ENCODE measurements at places on chromosomes 7 and 10. TPM values are rescaled to one million over a fixed set of nuclear protein-coding genes. Genes with fewer than 3 reads are reported as not detected.
A peak's percentile ranks its signal among the peaks of the same experiment; 100 is the strongest.

DNA sequence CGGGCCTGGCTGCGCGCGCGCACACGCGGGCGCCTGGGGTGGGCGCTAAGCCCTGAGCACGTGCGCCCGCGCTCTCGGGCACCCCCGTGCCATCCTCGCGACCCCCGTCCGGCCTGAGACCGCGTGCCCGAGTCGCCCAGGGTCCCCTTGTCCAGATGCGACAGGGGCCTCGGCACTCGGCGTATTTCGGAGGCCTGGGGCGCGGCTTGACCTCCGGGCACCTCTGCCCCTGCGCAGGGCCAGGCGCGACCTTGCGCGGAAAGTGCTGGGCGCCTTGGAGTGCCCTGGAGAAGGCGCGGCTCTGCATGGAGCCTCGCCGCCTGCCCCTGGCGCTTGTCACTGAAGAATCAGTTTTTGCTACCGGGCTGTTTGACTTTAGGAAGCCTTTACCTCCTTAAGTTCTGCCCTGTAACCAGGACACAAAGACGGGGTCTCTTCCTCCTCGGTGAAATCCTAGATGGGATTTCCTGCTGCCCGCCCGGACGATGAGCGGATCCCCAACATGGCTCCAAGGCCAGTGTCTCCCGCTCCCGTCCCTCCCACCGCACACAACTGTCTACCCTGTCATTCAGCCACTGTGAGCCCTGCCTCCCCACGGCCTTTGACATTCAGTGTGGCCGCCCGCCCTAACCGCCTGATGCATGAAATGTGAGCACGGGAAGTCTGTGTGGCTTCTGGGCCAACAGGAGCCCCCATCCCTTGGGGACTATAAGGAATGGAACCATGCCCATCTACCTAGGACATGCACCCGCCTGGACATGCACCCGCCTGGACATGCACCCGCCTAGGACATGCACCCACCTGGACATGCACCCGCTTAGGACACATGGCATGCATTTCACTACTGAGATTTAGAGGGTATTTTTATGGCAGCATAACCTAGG is 1.1 kb upstream of the STK32C start:
- peak; percentile 59 for DNase-seq
- no peaks in the 10 kb centered on the region for H3K36me3 ChIP-seq
- H3K27me3 ChIP-seq: no peaks in the 10 kb centered on the region
- H3K4me3 ChIP-seq: peak overlapping the region; percentile 88

DNA sequence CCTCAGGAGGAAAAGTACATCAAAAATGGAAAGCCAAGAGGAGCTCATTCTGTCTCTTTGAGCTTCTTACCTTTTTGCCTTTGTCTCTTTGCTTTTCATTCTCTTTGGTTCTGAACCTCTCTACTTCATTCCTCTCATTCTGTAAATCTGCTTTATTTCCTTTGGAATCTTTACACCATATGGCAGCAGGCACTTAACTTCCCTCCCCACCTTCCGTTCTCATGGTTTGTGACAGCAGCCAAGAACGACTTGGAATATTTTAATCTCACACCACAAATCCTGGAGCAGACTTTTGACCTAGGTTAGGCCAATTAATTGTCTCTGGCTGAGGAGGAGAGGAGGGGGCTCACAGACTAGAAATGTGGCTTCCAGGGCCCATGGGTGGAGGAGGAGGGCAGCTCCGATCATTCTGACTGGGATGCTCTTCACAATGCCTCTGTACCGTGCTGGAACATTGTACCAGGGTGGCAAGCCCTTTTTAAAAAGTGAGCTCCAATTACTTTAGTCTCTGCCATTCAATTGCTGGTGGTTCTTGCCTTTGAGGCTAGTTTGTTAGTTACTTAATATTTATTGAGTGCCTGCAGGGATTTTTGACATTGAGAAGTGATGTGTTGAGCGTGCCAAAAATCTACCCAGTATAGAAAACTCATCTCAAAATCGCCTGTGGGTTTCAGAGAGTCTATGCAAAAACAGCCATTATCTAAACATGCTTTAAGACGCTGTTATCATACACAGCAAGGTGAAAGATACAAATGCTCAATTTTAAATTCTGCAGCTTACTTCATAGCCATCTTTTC is 386.6 kb downstream of the DPP6 start:
- DNase-seq: no peak
- H3K36me3 ChIP-seq: no peaks in the 10 kb centered on the region
- no peaks in the 10 kb centered on the region for H3K4me1 ChIP-seq
- no peak overlapping the region for H3K4me3 ChIP-seq
- H3K27me3 ChIP-seq: no peaks in the 10 kb centered on the region
- no peak overlapping the region for H3K27ac ChIP-seq

The HMX3 gene
- total RNA-seq: not detected

DNA sequence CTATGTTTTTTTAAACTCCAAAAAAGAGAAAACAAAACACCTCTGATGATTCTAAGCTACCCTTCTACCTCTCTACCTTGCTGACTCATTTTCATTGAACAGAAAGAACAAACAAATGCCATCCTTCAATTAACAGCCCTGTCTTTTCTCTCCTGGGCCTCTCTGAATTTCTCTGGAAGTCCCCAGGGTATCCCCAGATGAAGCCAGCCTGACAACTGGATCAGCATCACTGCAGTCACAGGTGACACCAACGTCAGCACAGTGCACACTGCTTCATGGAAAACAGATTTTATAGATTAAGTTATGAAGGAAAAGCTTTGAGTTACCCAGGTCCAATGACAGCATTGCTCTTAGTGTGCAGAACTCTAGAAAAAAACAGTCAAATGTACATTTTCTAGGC is 5.7 kb downstream of the HUS1 start:
- peaks cover 34% of the 10 kb centered on the region for H3K4me1 ChIP-seq
- no peak overlapping the region for H3K4me3 ChIP-seq
- peaks cover 89% of the 10 kb centered on the region for H3K36me3 ChIP-seq
- no peak overlapping the region for H3K27ac ChIP-seq
- DNase-seq: no peak

The ZNF3 gene
- total RNA-seq: 23.0 TPM

- no peak overlapping the region for H3K4me3 ChIP-seq
- H3K4me1 ChIP-seq: no peaks in the 10 kb centered on the region
- no peak overlapping the region for H3K27ac ChIP-seq
- no peak for DNase-seq
- no peaks in the 10 kb centered on the region for H3K36me3 ChIP-seq
- H3K27me3 ChIP-seq: no peaks in the 10 kb centered on the region
Measured at GRCh38 chr10:53702489-53702888, 929.9 kb upstream of the MBL2 start.

The PVRIG gene
- not detected for total RNA-seq

DNA sequence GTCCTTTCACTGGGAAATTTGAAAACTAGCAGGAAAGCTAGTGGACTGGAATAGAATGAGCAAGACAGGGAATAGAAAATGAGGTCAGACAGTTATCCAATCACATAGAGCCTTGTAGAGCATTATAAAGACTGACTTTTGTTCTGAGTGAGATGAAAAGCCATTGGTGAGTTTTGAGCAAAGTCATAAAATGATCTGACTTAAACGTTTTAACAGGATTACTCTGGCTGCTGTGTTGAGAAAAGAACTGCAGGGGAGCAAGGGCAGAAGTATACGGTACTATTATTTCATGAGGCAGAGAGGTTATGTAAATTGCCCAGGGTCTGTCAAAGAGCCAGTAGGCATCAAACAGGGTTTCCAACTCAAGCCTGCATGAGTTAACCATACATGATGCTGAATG is 393.4 kb downstream of the TFEC start:
- H3K4me1 ChIP-seq: peaks cover 5% of the 10 kb centered on the region
- no peak overlapping the region for H3K4me3 ChIP-seq
- H3K36me3 ChIP-seq: no peaks in the 10 kb centered on the region
- DNase-seq: no peak
- no peak overlapping the region for H3K27ac ChIP-seq

GRCh38 chr10:97731346-97732051 is 5.4 kb upstream of the ZFYVE27 start:
- no peak for DNase-seq
- no peaks in the 10 kb centered on the region for H3K4me1 ChIP-seq
- no peak overlapping the region for H3K27ac ChIP-seq
- H3K27me3 ChIP-seq: no peaks in the 10 kb centered on the region

The PRTFDC1 gene
- 3.8 TPM for total RNA-seq

DNA sequence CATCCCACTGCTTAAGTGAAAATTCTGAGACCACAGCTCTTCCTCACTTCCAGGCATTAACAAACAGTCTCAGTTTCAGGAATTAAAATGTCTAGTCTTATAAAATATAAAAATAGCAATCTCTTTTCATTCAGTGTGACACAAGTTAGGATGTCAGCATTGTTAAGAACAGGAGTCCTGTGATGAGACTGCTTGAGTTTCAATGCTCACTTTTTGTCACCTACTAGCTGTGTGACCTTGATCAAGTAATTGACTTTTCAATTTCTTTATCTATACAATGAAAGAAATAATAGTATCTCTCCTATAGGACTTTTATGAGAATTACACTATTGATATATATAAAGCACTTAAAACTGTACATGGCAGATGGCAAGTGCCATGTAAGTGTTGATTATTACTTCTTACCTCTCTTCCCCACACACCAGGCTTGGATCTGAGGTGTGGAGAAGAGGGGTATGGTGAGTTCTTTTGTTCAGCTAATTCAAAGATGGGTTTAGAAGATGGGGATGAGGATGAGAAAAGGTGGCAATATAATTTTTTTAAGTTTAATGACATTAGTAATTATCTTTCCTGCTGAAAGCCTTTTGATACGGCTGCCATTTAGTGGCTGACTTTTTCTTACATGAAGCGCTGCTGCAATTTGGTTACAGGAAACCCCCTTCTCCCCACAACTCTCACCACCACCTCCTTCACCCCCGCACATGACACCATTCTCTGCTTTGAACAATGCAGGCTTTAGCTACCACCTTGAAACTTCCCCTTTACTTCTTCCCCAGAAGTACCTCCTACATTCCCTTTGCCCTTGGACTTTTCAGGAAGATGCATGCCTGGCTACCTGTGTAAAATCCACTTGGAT is 20.8 kb upstream of the HYAL4 start:
- no peaks in the 10 kb centered on the region for H3K27me3 ChIP-seq
- H3K36me3 ChIP-seq: no peaks in the 10 kb centered on the region
- H3K27ac ChIP-seq: no peak overlapping the region
- no peak for DNase-seq
- no peaks in the 10 kb centered on the region for H3K4me1 ChIP-seq

The CHAT gene
- not detected for total RNA-seq

GRCh38 chr7:7889791-7890568 is 78.6 kb upstream of the GLCCI1 start:
- no peak for DNase-seq
- no peaks in the 10 kb centered on the region for H3K36me3 ChIP-seq
- no peaks in the 10 kb centered on the region for H3K27me3 ChIP-seq

The CPED1 gene
- 38.6 TPM for total RNA-seq

- H3K4me3 ChIP-seq: no peak overlapping the region
- peaks cover 1% of the 10 kb centered on the region for H3K36me3 ChIP-seq
- DNase-seq: peak; percentile 77
- peaks cover 99% of the 10 kb centered on the region for H3K4me1 ChIP-seq
- peak overlapping the region; percentile 64 for H3K27ac ChIP-seq
Measured at GRCh38 chr10:124674768-124675222, 69.4 kb downstream of the FAM53B start.

DNA sequence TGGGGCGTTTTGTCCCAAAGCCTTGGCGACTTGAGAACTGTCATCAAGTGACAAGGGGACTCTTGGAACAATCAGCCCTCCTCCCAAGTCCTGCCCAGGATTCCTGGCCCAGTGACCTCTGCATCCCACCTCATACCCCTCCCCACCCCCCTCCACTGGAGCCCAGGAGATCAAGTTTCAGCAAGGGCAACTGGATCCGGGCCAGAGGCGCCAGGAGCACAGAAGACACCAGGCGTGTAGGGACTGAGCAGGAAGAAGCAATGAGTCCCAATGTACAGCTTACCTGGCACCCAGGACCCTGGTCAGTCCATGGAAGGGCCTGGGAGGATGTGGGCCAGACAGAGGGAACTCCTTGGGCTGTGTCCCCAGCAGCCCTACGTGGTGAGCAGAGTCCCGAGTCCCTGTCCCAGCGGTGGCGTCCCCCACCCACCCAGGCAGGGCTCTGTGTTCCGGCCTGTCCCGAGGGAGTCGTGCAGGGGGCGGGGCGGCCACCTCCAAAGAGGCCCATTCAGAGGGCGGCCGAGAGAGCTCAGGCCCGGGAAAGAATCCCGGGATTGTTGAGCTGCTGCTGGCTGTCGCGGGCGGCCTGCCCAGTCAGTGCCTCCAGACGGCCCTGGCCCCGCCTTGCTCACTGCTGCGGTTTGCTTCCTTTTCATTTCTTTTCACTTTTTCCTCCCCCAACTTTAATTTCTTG is 254.1 kb downstream of the TNS3 start:
- H3K27me3 ChIP-seq: no peaks in the 10 kb centered on the region
- H3K36me3 ChIP-seq: peaks cover 11% of the 10 kb centered on the region
- H3K4me3 ChIP-seq: peak overlapping the region; percentile 42
- peaks cover 55% of the 10 kb centered on the region for H3K4me1 ChIP-seq

GRCh38 chr7:157690058-157690832 is 353.4 kb downstream of the DNAJB6 start:
- peaks cover 11% of the 10 kb centered on the region for H3K4me1 ChIP-seq
- no peaks in the 10 kb centered on the region for H3K36me3 ChIP-seq
- H3K27ac ChIP-seq: no peak overlapping the region
- H3K27me3 ChIP-seq: peaks cover 87% of the 10 kb centered on the region
- peak overlapping the region; percentile 45 for H3K4me3 ChIP-seq
- DNase-seq: no peak

- H3K4me3 ChIP-seq: no peak overlapping the region
- H3K36me3 ChIP-seq: no peaks in the 10 kb centered on the region
- no peaks in the 10 kb centered on the region for H3K27me3 ChIP-seq
- H3K27ac ChIP-seq: no peak overlapping the region
Measured at GRCh38 chr7:139869886-139870285, 40.8 kb downstream of the TBXAS1 start.

DNA sequence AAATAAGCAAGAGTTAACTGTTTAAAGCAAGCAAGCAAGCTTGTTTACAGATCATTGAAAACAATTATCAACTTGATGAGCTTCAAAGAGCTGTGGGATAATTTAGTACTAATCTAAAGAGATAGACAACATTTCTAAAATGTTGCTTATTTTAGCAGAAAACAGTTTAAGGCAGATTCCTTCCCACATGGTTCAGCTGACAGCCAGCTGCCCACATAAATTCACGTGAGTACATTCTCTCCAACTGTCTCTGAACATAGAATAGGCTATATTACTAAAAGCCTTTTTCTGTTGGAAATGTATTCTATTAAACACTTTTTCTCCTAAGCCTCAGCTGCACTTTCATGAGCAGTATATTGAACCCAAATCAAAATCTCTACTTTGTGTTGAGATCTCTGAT is 174.1 kb downstream of the LRRN3 start:
- H3K4me1 ChIP-seq: peaks cover 17% of the 10 kb centered on the region
- DNase-seq: no peak
- H3K36me3 ChIP-seq: no peaks in the 10 kb centered on the region
- H3K27ac ChIP-seq: no peak overlapping the region

- H3K27me3 ChIP-seq: no peaks in the 10 kb centered on the region
- H3K27ac ChIP-seq: no peak overlapping the region
- H3K4me1 ChIP-seq: peaks cover 6% of the 10 kb centered on the region
- no peak for DNase-seq
Measured at GRCh38 chr10:51272555-51272954, 198.3 kb downstream of the PRKG1 start.
